AG10803 (cell line): ENCODE measurements at places on chromosomes 12 and 14.

DNA sequence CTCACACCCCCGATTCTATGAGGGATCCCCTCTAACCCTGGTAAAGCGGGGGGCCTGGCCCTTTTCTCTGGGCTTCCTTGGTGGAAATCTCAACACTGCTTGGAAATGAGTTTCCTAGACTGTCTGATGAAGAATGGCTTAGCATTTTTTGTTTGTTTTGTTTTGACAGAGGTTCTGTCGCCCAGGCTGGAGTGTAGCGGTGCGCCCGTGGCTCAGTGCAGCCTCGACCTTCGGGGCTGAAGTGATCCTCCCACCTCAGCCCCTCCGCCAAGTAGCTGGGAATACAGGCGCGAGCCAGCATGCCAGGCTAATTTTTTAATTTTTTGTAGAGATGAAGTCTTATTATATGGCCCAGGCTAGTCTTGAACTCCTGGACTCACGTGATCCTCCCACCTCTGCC, 30.3 kb downstream of the TC2N start:
- DNase-seq, result no peak

GRCh38 chr14:84825481-84826251, 704.3 kb upstream of the FLRT2 start:
- DNase-seq, result peak; percentile 4

DNA sequence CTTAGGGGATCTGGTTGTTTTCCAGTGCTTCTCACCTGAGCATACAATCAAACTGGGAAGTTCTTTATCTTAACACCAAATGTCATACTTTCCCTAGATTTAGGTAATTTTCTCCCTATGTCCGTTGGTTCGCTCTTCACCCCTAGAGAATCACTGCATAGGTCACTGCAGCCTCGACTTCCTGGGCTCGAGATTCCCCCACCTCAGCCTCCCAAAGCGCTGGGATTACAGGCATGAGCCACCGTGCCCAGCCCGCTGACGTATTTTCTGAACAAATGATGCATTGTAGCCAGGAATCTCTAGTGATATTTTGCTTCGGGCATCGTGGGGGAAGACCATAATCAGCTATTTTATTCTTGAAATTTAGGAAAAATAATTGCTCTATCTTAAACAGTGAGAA, 1.1 kb upstream of the RPL41 start:
- peak; percentile 17 for DNase-seq

- peak; percentile 85 for DNase-seq
These were observed 18.2 kb upstream of the CLEC2D start for GRCh38 chr12:9651265-9651729.
